ENCODE measurements at places on chromosomes 16 and 17.

GRCh38 chr17:11948789-11949188 is 48.5 kb downstream of the ZNF18 start:
- DNase-seq, result no peak

- no peak for DNase-seq
These were observed 145.6 kb downstream of the CCDC182 start for GRCh38 chr17:57599271-57600045.

GRCh38 chr17:15490634-15491261 is 23.3 kb upstream of the CDRT4 start:
- no peak for DNase-seq

DNA sequence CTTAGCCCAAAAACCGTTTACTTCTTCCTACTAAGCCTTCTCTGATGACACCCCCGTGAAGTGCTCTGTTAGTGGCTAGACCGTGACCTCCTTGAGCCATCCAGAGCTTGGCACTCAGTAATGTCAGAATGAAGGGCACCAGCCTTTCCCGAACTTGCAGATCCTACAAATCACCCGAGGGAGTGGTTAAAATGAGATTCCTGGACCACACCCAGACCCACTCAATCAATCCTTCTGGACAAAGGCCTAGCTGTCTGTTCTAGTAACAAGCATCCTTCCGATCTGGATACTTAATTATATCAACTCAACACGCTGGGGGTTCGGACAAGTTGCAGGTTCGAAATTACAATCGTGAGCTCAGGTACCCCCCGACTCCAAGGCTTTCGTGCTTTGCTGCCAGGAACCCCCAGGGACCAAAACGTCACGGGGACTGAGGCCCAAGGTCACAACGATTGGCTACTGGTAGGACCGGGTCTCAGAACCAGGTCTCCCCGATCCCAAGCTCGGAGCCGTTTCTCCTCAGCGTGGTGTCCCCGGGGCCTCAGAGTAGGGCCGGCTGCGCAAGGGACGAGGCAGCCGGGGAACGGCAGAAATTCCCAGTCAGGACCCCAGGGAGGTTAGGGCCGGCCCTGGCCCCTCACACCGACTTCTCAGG is 527 bp downstream of the CIAPIN1 start:
- DNase-seq, result no peak

- DNase-seq, result no peak
These were observed 165.9 kb downstream of the SDK2 start for GRCh38 chr17:73478334-73478733.
